ENCODE measurements at places on chromosomes 2 and 18.
A peak's percentile ranks its signal among the peaks of the same experiment; 100 is the strongest.

GRCh38 chr2:211354481-211354880 lies 798.1 kb downstream of the CPS1 start:
- DNase-seq, result no peak

- no peak for DNase-seq
These were observed 5.8 kb upstream of the GATA6 start for GRCh38 chr18:22163416-22164161.

DNA sequence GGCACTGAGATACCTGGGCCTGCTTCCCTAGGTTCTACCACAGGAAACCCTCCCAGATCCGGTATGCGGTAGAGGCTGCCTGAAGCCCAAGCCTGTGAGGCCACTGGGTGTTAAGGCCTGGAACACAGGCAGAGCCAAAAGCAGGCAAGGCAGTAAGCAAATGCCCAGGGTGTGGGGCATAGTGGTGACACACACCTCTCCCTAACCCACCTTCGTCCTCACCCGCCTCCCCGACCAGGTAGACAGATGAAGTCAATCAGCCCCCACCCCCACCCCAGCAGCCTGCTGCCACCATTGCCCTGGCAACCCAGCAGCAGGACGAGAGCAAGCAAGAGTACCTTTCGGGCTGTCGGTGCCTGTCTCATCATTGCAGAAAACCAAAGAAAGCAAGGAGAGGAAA lies 6.1 kb downstream of the DCTN1 start:
- peak; percentile 43 for DNase-seq

- peak; percentile 31 for DNase-seq
These were observed 58.6 kb downstream of the LCLAT1 start for GRCh38 chr2:30505500-30506180.
